ENCODE measurements at places on chromosomes 1 and 21.

DNA sequence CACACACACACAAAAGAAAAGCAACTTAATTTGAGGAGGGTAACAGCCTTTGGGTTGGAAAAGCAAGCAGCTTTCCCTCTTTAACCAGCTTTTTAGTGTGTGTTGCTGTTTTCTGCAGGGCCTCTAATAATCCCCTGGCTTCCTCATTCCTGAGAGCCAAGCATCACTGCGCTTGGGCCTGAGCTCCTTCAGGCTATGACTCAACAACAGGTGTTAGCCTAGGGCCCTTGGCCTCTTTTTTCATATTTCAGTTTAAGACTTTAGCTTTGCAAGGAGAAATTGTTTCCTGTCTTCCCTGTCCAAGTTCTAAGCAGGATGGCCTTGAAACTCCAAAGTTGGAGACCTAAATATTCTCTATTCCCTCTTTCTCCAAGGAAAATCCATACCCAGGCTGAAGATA lies 26.2 kb upstream of the SNX27 start:
- peak; percentile 66 for DNase-seq

DNA sequence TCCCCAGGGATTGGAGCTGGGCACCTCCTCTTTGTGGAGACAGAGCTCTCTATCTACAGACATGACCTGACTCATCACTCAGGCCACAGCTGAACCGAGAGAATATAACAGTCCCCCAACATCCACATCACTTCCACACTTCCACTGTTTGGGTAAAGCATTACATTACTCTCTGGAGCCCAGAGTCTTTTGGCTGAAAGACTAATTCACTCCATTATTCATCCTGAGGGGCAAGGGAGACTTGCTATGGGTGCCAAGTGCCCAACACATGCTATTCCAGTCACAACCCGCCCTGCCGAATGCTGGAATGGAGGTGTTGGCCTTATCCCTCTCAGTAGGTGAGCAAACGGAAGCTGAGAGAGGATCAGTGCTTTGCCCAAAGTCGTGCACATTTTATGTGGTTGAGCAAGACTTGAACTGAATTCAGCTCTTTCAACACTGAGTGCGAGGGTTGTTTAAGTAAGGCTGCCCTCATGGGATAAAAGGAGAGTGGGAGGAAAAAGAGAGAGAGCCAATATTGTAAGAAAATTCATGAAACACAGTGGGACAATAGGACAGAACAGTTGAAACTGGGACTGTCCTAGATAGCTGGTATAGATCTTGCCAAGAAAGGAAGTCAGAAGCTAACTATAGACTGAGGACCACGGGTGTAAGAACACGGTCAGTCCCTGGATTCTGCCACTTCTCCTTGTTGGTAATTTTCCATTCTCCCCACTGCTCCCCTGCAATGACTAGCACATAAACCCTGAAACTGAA lies 13.5 kb upstream of the CHI3L1 start:
- DNase-seq, result no peak

GRCh38 chr1:81682490-81682889 lies 118.2 kb upstream of the ADGRL2 start:
- no peak for DNase-seq

GRCh38 chr1:224042557-224043118 lies 71.3 kb upstream of the FBXO28 start:
- no peak for DNase-seq

GRCh38 chr1:168482106-168482505 lies 61.7 kb downstream of the XCL2 start:
- DNase-seq, result no peak

DNA sequence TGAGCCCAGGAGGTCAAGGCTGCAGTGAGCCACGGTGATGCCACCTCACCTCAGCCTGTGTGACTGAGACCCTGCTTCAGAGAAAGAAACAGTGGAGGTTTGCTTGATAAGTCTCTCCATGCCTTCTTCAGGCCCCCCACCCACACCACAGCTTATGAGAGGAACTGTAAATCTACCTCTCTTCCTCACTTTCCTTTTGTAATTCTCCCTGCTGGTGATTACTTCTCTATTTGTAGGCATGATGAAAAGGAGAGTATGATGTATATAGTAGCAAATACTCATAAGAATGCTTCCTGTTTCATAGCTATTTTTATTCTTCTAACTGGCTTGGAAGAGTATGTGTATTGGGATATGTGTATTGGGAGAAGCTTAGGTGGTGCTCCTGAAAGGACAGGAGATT lies 186.3 kb downstream of the VPS13D start:
- DNase-seq, result no peak

GRCh38 chr1:31073044-31073443 lies 7.5 kb upstream of the PUM1 start:
- no peak for DNase-seq

DNA sequence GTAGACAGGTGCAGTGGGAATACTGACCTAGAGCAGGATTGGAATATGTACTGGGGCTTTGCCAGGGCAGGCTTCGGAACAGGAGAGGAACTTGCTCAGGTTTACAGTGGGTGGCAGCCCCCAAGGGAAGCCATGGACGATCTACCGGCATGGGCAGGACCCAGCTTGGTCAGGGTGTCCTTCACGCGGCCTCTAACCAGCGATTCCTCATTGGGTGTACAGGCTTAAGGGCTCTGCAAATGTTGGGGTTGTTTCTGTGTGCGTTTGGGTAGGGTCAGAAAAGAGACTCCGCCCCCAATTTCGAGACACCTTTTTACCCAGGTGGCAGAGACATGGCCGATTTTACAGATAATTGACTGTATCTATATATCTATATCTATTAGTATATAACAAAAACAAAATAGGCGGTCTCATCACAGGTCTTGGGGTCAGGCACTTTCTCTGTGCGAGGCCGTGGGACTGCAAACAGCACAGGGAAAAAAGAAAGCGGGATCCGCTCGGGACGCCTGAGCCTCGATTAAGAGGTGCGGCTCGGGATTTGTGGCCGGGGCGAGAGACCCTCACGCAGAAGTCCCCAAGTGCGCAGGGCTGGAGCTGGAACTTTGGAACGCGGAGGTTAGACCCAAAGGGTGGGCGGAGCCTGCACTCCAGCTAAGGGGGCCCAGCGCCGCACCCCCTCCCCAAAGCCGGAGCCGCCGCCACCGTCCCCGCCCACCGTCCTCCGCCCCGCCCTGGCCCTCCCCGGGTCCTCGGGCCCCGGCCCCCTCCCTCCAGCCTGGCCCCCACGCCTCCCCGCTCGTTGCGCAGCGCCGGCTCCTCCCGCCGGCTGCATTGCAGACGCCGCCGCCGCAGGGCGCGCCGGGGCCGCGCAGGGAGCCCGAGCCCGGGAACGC lies 67.5 kb upstream of the VAMP3 start:
- DNase-seq, result no peak

DNA sequence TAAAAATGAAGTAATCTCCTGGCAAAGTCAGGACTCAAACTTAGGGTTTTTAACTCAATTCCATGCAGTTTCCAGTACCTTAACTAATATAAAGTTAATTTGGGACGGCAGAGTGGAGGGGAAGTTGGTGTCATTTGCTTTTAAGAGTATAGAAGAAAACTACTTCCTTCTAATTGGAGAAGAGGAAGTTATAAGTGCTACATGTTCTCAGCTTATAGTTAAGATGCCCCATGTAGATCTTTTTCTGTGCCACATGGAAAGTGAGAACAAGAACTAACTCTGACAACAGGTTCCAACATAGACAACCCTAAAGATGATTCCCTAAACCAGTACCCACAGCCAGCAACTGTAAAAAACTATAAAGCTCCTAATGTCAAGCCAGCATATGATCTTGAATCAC lies 11.5 kb downstream of the RRAGC start:
- DNase-seq, result no peak

GRCh38 chr1:77424236-77424635 lies 142.4 kb downstream of the AK5 start:
- DNase-seq, result no peak

Measured in T47D (cell line).